Thymus (tissue), 14 donors: ENCODE measurements at places on chromosomes 1 and 21.

GRCh38 chr1:168920456-168921094 is 185.9 kb upstream of the ATP1B1 start:
- no peak for DNase-seq

GRCh38 chr1:47699492-47700235 is 261.8 kb downstream of the FOXD2 start:
- no peak for DNase-seq

GRCh38 chr1:174550296-174550695 is 102.5 kb downstream of the GPR52 start:
- no peak for DNase-seq

DNA sequence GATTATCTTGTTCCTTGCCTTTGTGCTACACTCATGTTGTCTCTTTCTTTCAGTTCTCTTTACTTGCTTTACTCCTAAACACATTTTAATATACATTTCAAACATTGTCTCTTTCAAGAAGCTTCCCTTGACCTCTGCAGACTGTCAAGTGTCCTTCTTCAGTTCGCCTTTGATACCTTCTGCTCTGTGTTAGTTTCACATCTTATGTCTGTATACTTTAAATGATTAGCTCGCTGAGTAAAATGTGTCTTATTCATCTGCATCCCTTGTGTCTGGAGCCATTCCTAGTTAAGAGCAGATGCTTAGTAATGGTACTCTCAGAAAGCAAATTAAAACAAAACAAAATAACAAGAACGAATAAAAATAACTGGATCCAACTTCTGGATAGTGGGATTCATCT is 303.3 kb downstream of the S1PR1 start:
- DNase-seq: no peak

DNA sequence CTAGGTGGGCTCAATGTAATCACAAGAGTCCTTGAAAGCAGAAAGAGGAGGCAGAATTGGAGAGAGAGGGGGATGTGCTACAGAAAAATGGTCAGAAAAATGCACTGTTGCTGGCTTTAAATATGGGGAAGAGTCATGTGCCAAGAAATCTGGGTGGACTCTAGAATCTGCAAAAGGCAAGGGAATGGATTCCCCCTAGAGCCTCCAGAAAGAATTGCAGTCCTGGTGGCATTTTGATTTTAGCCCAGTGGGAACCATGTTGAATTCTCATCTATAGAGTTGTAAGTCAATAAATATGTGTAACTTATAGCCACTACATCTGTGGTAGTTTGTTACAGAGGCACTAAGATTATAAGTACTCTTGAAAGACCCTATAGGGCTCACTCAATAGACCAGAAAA is 210.3 kb downstream of the ASTN1 start:
- no peak for DNase-seq

- no peak for DNase-seq
Observed at GRCh38 chr1:87120779-87121178, 206.3 kb downstream of the HS2ST1 start.

GRCh38 chr1:25844536-25845337 is 14.5 kb downstream of the AUNIP start:
- DNase-seq: no peak

DNA sequence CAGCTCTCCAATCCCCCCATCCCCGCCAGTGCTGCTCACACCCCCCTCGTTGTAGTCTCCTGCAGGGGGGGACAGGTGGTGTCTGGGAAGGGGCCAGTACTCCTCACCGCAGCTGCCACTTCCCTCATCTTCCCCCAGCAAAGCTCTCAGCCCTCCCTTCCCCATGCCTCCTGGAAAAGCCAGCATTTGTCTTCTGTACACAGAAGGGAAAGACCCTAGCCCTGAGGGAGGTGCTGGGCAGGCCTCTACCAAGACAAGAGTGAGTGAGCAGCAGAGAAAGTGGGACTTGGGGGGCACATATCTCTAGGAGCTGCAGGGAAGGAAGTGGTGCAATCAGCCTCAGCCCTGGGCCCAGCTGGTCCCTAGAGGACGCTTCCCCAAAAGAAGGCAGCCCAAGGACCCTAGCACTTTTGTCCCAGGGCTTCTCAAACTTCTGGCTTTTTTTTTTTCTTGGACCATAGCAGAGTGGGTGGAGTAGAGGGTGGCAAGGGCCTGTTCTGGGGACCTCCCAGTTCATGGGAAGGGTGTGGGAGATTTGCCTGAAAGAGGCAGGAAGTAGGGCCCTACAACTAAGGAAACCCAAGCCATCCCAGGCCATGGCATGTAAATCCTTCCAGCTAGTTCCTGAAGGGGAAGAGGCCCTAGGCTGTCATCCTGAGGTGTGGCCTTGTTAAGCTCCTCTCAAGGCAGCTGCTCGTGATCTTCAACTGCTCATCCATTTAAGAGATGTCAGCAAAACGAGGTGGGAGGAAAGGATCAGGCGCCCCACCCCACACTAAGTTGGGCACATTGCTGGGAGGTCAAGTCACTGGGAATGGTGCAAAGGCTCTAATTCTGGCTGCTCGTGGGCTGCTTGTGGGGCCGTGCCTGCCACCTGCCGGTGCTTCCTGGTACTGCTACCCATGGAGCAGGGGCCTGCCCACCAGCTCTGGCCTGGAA is 12.6 kb downstream of the ZC3H12A start:
- DNase-seq: peak; percentile 58

- DNase-seq: no peak
Observed at GRCh38 chr1:41599912-41600311, 115.4 kb upstream of the EDN2 start.

DNA sequence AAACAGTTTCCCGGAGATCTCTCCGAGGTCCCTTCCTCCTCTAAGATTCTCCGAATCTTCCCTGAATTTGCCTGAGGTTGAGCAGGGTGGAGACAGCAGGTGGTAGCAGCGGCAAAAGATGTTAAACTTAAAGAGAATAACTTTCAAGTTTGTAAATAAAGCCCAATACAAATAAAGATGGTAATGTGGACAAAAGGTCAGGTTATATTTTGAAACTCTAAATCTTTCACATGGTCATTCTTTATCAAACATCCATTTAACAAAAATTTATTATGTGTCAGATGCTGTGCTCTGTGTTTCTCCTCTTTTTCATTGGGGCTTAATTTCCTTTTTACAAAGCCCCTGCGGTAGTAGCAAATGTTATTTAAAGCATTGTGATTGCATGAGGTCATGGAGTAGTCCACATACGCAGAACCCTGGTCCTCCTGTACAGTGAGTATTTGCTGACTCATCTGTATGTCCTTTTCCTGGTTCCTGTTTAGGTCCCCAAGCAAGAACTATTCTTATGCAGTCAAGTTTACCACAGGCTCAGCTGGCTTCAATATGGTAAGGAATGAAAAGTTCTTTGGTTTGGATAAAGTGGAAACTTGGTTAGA is 119.2 kb downstream of the ITSN1 start:
- DNase-seq: no peak

- DNase-seq: no peak
Observed at GRCh38 chr1:12230549-12231275, 882 bp downstream of the VPS13D start.

DNA sequence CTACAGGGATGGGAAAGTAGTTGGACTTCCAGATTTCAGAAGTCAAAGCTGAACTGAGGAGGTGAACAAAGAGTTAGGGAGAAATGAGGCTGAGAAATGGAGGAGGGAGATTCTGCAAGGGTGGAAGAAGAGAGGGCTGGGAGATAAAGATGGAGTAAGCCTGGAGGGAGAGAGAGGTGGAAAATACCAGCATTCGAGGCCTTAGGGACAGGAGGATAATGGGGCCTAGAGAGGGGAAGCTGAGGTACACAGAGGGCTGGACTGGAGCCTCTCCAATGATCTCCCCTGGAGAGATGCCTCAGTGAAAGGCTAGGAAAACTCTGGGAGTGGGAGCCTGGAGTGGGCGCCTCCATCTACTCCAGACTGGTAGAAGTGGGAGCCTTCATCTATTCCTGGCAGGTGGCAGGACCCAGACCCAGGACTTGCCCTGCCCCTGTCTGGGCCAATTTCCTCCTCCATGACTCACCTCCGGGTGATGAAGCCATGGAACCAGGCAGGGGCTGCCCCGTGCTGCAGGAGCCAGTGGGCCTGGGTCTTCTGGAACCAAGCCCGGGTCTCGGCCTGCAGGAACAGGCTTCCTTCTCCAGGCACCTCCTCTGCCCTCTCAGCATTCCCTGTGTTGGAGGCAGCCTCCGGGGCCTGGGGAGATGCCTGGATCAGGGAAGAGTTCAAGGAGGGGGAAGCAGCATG is 1.9 kb downstream of the SH2D2A start:
- no peak for DNase-seq

GRCh38 chr1:95604771-95605170 is 370.8 kb downstream of the RWDD3 start:
- DNase-seq: no peak

- DNase-seq: peak; percentile 35
Observed at GRCh38 chr1:153339802-153340201, 8.8 kb downstream of the PGLYRP4 start.

DNA sequence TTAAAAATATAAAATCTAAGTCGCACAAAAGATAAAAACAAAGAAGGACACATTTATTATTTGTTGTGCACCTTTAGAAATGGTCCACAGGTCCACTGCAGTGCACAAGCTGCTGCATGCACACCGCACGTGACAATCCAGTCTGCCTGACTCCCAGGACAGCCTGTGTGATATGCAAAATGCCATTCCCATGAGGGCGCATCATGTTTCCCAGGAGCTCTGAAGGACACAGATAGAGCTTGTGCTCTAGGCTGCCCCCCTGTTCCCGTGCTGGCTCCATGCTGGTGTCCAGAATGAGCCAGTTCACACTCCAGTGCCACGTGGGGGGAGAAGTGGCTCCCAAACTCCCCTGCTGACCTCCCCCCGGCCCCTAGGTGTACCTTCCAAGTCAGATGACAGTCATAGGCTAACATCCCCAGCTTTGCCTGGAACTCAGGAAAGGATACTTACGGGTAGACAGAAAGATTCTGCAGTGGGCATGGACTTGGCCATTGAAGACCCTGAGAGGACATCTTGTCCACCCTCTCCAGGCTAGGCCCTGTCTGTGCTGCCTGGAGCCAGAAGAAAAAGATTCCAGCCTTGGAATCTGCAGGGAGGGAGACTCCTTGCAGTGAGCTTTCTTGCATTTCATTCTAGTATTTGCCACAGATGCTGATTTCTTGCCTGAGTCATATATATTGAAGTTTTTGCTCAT is 26.3 kb downstream of the RAB7B start:
- DNase-seq: no peak

GRCh38 chr1:54159733-54160316 is 7.0 kb upstream of the CDCP2 start:
- DNase-seq: no peak

DNA sequence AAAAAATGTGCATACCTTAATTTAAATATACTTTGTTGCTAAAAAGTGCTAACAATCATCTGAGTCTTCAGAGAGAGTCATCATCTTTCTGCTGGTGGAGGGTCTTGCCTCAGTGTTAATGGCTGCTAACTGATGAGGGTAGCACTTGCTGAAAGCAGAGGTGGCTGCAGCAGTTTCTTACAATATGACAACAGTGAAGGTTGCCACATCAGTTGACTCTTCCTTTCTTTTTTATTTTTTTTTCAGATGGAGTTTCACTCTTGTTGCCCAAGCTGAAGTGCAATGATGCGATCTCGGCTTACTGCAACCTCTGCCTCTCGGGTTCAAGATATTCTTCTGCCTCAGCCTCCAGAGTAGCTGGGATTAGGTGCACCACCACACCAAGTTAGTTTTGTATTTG is 2.6 kb upstream of the CFAP45 start:
- no peak for DNase-seq

DNA sequence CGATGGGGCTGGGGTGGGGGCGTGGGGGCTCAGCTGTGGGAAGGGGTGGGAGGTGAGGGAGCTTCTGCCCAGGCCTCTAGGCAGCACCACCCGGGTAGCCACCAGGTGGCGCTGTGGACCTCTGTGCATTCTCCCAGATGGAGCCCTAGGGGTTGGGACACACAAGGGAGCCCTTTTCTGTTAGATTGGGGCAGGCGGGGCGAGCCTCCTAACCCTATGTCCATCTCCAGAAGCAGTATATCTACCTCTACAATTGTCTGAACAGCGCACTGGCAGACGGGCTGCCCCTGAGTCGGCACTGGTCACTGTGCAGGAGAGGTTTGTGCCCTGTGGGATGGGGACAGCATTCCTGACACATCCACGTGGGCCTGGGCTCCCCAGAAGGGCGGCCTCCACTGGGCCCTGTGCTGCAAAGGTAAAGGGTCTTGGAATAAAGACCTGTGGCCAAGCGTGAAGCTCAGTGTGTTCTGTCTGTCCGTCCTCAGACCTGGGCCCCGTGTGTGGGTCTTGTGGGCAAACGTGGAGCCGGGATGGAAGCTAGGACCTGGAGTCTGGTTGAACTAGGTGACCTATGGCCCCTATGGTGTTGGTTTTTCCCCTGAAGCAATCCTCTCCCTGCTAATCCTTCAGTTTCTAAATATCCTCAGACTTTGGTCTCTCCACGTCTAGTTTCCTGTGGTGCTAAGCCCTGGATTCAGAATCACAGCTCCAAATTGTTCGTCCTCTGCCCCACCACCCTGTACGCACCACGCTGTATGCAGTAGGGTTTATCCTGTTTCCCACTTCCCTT is 4.4 kb upstream of the LGR6 start:
- peak; percentile 74 for DNase-seq

- DNase-seq: no peak
Observed at GRCh38 chr1:76562292-76562691, 305.0 kb upstream of the ST6GALNAC5 start.

- DNase-seq: no peak
Observed at GRCh38 chr1:85278853-85279314, 2.5 kb upstream of the BCL10 start.

DNA sequence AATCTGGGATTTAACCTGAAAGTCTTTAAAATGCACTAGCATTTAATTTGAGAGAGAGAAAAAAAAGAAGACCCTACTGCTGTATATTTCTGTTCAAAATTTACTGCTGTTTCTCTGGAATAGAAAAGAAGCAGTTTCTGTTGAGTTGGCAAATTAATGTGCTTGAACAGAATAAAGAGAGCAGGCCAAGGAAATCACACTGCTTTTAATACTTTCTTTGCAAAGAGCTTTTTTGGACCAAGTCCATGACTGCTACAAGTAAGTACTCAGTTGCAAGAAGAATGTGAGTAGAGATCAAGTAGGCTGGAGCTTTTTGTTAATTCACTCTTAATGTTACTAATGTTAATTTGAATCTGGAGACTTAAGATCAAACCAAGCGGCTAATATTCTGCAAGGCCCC is 336.2 kb upstream of the SGIP1 start:
- no peak for DNase-seq

DNA sequence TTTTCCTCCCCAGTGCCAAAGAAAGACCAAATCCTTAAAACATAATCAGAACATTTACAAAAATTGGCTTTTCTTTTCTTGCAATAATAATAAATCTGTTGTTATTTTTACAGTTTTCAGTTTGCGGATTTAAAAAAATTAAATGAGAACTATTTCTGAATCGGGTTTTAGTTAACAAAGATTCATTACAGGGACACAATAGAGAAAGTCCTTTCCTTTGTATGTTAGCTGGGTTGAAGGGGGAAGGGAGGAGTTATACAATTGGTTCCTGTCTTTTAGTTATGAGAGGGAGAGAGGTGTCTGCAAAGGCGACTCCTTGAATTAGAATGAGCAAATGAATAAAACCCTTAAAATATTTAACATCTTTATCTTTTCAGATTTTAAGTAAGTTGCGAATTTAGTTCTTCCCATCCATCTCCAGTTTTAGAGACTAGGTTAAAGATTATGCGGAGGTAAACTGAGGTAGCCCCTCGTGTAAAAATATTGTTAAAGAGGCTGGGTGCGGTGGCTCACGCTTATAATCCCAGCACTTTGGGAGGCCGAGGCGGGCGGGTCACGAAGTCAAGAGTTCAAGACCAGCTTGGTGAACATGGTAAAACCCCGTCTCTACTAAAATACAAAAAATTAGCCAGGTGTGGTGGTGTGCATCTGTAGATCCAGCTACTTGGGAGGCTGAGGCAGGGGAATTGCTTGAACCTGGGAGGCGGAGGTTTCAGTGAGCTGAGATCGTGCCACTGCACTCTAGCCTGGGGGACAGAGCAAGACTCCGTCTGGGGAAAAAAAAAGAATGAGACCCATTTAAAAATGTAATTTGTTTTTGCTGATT is 3.9 kb downstream of the SPEN start:
- DNase-seq: no peak
